ENCODE measurements at places on chromosomes 13 and 19.

- no peak for DNase-seq
Measured at GRCh38 chr13:113035213-113035800, 66.3 kb downstream of the MCF2L start.

DNA sequence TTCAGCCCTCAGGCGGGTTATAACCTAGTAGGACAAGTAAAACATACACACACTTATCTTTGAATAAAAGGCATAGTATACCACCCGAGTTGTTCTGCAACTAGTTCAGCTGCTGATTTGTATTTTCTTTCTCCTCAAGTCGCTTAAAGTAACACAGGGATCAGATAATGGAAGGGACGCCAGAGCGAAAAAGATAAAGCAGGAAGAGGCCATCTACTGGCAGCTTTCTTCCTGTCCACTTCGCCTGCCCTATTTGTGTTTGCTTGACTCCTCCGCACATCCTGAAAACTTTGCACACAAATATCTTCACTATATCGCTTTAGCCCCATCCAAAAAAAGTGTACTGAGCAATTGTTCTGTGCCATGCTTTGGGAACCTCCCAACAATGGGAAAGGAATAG, 238.0 kb upstream of the SOX21 start:
- no peak for DNase-seq

DNA sequence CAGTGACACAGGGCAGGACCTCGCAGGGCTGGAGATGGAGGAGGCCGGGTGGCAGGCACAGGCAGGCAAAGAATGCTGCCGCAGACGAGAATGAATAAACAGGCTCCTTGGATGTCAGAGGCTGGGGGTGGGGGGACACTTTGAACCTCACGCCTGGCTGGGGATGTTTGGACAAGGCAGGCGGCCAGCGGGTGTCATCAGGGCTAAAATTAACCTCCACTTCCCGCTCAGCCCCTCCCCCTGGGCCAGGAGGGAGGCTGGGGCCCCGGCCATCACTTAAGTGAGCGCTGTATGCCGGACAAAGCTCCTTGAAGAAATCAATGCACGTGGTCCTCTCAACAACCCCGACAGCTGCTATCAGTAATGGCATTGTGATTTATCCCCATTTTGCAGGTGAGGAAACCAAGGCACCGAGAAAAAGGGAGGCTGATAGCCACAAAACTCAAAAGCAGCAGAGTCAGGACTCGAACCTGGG, 10.3 kb upstream of the FUT5 start:
- no peak for DNase-seq

DNA sequence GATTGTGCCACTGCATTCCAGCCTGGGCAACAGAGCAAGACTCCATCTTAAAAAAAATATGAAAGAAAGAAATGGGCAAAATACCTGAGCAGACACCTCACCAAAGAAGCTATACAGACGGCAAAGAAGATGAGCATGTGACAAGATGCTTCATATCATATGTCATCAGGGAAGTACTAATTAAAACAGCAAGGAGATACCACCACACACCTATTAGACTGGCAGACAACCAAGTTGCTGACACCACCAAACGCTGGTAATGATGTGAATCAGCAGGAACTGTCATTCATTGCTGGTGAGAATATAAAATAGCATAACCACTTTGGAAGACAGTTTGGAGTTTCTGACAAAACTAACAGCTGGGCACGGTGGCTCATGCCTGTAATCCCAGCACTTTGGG, 11.5 kb upstream of the TFDP1 start:
- DNase-seq = no peak

DNA sequence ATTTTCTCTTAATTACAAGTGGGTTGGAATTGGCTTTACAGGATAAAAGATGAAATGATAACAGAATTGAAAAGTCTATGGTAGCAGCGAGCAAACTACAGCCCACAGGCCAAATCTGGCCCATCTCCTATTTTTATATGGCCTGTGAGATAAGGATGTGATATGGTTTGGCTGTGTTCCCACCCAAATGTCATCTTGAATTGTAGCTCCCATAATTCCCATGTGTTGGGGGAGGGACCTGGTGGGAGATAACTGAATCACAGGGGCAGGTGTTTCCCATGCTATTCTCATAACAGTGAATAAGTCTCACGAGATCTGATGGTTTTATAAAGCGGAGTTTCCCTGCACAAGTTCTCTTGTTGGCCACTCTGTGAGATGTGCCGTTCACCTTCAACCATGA, 19.0 kb downstream of the CRYL1 start:
- DNase-seq = no peak

GRCh38 chr19:10292206-10292788, 2.5 kb downstream of the ICAM5 start:
- no peak for DNase-seq

DNA sequence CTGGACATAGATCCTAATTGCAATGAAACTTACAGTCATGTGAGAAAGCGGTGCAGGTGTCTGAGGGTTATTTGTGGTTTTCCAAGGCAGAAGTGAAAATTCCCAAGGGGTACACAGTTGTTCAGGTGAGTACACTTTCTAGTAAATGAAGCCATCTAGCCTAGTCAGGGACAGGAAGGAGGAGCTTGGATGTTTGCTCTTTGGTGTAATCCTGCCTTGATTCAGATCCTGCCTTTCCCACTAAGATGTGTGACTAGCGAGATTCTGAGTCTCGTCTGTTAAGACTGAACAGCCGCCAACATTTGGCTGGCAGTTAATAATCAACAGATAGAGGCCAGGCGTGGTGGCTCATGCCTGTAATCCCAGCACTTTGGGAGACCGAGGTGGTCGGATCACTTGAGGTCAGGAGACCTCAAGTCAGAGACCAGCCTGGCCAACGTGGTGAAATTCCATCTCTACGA, 2.5 kb downstream of the RPS9 start:
- DNase-seq = no peak

DNA sequence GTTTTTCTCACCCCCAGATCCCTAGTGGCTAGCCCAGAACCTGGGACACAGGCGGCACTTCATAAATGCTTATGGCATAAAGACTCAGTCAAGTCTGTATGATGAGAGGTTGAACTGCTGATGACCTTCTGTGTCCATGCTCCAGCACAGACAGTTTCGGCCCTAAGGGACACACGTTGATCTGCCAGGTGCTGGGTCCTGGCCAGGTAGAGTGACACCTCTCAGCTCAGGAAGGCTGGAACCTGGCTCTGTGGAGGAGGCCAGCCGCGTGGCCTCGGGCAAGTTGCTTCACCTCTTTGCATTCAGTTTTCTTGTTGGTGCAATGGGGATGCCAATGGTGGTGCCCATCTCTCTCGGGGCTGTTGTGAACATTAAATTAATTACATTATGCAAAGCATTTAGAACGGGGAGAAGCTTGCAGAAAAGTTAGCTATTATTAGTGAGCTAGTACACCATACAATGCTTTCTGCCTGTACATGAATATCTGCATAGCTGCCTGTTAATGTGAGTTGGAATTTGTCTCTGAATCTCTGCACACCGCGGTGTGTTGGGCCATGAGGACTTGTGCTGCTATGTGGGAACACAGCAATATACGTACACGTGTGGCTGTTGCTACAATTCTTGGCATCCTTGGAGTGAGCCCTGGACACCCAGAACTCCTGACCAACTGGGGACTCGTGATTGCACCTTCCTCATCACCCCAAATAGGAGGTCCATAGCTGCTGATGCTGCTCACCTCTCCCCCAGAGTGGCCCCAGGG, 8.4 kb downstream of the GADD45B start:
- DNase-seq = no peak

GRCh38 chr13:36965767-36966166, 33.4 kb downstream of the ALG5 start:
- DNase-seq = no peak

DNA sequence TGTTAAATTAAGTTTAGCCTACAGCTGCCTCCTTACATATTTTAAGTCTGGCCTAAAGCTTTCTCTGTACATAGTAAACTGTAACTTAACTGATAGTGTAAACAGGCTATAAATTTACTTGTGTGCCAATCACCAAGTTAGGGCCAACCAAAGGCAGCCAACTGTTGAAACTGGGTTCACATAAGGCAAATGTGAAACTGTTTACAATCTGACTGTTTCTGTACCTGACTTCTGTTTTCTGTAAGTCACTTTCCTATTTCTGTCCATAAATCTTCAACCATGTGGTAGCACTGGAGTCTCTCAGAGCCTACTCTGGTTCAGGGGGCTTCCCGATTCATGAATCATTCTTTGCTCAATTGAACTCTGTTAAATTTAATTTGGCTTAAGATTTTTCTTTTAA, 103.1 kb downstream of the RAP2A start:
- DNase-seq = no peak

DNA sequence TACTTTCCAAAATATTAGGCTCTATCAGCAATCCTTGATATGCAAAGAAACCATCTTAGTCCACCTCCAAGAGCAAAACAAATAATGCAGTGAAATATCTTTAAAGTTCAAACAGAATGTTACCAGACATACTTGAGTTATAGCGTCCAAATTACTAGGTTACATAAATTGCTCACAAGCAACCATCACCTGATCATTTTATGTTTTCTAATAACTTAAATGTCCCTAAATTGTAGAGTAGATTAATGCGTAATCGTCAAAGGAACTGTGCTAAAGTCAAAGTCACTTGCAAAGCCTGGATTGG, 350.6 kb upstream of the ARGLU1 start:
- DNase-seq = no peak

GRCh38 chr13:28564030-28564429, 69.1 kb upstream of the FLT1 start:
- no peak for DNase-seq

- DNase-seq = no peak
Measured at GRCh38 chr13:29702912-29703351, 107.4 kb upstream of the SLC7A1 start.

DNA sequence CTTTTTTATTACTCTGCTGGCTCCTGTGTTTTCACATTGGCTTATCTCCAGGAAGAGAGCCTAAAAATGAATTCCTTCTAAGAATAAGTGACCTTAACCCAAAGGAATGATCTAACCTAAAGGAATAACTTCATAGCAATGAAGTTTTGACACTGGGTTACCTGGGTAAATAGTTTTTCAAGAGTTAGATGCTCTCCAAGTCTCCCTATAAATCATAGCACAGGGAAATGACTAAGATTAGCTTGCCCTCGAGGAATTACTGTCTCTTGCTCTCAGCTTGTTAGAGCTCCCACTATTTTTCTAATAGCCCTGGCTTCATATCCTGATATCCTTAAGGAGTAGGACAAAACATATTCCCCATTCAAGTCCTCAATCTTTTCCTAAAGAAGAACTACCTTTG, 66.3 kb downstream of the SPRY2 start:
- no peak for DNase-seq

GRCh38 chr19:3163230-3163886, 15.2 kb upstream of the S1PR4 start:
- DNase-seq = no peak
